Esophagus (tissue), 2 donors: ENCODE measurements at places on chromosomes 12 and 14. TPM values are rescaled to one million over a fixed set of nuclear protein-coding genes. Genes with fewer than 3 reads are reported as not detected.

Gene SLC35F4
- not detected for polyA plus RNA-seq

Gene TESPA1
- 0.26 TPM for polyA plus RNA-seq

Gene A2M
- 18.0 TPM for polyA plus RNA-seq

Gene NFE2
- 0.09 TPM for polyA plus RNA-seq

Gene ADSS1
- polyA plus RNA-seq = 10.2 TPM

Gene PPP1R1A
- 0.99 TPM for polyA plus RNA-seq

Gene RHNO1
- 29.9 TPM for polyA plus RNA-seq

Gene RHOF
- polyA plus RNA-seq = 6.4 TPM

Gene SCN8A
- 0.09 TPM for polyA plus RNA-seq

Gene ZBTB1
- polyA plus RNA-seq = 9.5 TPM

Gene ADGRD1
- 2.1 TPM for polyA plus RNA-seq

Gene PCED1B
- 1.6 TPM for polyA plus RNA-seq

Gene ADAM21
- 0.01 TPM for polyA plus RNA-seq

Gene KRT80
- 40.9 TPM for polyA plus RNA-seq

Gene ARHGAP9
- 4.3 TPM for polyA plus RNA-seq

Gene FOXN3
- polyA plus RNA-seq = 14.1 TPM

Gene BMP4
- polyA plus RNA-seq = 3.8 TPM

Gene PAWR
- 38.6 TPM for polyA plus RNA-seq

Gene KRT6A
- 945 TPM for polyA plus RNA-seq

Gene ING4
- polyA plus RNA-seq = 24.7 TPM

Gene ASCL4
- 0.04 TPM for polyA plus RNA-seq

Gene KLRC1
- 0.65 TPM for polyA plus RNA-seq

Gene SLC10A1
- polyA plus RNA-seq = not detected

Gene UNC119B
- 9.1 TPM for polyA plus RNA-seq

Gene USP44
- polyA plus RNA-seq = 0.43 TPM

Gene BATF
- 1.8 TPM for polyA plus RNA-seq

Gene POTEG
- not detected for polyA plus RNA-seq

Gene SRP54
- 17.1 TPM for polyA plus RNA-seq

Gene WSCD2
- polyA plus RNA-seq = 0.72 TPM
